ENCODE measurements at places on chromosomes 16 and 17.

DNA sequence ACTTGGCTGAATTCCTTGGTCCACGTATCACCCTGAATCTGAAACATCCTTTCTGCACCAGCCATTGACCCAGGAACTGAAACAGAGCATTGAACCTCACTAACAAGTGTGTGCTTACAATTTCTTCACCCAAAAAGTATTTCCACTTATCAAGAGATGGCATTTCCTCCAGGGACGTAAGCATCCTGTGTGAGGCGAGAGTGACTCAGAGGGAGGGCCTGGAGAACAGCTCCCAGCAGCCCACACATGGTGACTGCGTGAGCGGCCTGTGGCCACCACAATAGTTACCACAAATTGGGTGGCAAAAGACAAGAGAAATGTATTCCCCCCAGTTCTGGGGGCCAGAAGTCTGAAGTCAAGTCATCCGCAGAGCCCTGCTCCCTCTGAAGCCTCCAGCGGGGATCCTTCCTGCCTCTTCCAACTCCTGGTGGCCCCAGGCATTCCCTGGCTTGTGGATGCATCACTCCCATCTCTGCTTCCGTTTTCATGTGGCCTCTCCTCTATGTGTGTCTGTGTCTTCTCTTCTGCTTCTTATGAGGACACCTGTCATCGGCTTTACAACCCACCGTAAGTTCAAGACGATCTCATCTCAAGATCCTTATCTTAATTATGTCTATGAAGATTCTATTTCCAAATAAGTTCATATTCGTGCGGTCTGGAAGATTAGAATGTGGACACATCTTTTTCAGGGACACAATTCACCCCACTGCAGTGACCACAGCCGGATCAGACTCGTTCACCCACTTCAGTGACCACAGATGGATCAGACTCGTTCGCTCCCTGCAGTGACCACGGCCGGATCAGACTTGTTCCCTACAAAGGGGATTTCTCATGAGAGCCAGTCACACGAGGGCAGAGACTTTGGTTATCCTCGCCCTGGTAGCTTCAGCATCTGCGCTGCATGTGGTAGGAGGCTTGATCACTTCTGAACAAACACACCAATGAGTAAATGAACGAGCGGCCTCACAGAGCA is 122.6 kb upstream of the FOXF1 start:
- no peak for DNase-seq

DNA sequence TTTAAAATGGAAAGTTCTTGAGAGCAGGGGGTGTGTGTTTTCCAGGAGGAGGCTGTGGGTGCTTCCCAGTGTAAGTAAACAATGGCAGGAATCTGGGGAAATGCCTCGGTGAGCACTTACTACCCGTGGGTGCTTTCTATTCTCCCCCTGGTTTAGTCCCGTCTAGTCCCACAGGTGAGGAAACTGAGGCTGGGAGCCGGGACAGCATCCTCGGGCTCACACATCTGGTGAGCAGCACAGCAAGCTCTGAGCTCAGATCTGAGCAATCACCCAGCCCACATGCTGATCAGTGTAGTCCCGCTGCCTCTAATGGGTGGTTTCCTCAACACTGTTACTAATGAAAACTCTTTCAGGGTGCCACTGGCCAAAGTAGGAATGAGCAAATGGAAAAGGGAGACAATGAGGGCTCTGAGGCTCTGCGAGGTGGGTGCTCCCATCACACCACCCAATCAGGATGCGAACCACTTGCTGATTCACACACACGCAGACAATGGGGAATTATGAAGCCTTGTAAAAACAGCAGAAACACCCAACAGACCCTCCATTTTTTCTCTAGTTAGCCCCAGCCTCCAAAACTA is 202.6 kb downstream of the PARN start:
- no peak for DNase-seq

DNA sequence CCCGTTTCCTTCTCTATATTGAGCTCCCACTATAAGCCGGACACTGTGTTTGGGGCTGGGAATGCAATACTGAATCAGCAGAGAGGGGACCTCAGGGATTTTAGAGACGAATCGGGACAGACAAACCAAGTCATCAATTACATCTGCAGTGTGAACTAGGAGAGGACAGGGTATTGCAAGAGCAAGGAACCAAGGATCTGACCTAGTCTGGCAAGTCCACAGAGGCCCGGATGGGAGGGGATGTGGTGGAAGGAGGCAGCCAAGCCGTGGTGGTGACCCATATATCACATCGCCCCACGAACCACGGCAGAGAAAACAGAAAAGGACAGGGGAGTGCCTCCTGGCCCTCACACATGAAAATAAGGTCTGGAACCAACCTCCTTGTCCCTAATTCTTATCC is 28.1 kb upstream of the NXPH3 start:
- no peak for DNase-seq

- no peak for DNase-seq
Measured at GRCh38 chr16:66605979-66606751, 1.7 kb downstream of the CMTM3 start.
